GM12878 (cell line): ENCODE measurements at places on chromosomes 3 and 15.
A peak's percentile ranks its signal among the peaks of the same experiment; 100 is the strongest.

DNA sequence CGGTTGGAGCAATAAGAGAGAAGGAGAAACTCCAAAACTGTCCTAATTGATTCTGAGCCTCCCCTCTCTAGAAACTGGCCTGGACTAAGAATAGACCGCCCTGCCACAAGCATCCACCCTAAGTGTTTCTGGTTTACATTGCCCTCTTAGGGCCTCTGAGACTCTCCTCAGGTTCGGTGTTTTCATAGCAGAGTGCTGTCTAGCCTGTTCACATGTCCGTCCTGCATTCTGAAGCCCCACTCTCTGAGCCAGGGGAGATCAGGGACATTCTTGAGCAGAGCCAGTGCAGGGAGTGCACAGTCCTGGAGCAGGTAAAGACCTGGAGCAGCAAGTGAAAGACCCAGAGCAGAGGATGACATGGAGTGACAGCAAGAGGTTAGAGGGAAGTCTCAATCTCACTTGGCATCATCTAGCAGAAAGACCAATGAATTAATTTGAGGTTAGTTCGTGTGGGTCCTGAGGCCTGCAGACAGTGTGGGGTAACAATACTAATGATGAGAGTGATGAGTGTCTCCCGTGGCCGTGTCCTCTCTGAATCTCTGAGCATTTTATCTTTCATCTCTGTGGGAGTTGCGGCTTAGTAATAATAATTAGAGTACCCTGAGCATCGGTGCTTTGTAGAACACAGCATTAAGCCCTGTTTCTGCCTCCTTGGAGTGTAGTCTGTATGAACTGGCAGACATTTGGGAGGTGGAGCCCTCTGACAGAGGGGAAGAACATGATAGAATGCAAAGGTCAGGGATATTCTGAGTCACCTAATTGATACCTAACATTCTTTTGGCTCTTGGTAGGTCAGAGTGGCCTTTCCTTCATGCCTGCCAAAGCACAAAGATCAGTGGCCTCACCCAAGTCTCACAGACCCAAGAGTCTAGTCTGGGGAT, 24.6 kb downstream of the MAPKBP1 start:
- DNase-seq = no peak

DNA sequence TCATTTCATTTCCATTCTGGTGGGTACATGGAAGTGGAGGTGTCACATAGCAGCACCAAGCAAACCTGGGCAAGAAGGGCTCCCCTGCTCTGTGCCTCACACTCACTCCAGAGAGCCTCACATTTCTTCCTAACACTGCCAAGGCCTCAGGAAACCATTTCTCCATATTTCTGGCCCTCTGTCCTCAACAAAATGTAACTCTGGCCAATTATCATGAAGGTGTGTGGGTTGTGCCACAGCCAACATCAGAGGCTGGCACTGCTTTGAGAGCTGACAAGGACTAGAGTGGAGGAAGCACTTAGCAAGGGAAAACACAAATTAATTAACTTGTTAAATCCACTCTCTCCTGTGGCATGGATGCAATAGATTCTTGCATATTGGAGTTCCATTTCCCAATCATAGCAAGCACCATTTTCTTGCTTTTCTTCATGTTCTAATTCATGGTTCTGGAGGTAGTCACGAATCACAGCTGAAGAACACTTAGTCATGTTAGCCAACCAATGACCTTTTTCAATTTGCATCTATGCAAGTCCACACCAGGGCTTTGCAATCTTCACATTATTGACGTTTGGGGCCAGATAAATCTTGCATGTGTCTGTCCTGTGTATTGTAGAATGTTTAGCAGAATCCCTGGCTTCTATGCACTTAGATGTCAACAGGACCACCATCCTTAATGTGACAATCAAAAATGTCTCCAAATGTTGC, 241.1 kb downstream of the PLCL2 start:
- DNase-seq = no peak

DNA sequence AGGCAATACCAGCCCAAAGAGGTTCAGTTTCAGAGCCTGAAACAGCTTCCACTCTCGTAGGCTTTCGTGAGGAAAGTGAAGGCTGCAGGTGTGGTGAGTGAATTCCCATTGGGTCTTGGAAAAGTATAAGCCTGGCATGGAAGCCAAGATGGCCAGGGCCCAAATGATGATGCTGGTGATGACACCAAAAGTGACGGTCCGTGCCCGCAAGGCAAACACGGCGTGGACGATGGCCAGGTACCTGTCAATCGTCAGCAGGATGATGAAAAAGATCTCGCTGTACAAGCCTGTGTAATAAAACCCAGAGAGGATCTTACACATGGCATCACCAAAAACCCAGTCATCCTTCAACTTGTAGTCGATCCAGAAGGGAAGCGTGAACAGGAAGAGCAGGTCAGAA, 4.4 kb downstream of the CCR1 start:
- DNase-seq = no peak

DNA sequence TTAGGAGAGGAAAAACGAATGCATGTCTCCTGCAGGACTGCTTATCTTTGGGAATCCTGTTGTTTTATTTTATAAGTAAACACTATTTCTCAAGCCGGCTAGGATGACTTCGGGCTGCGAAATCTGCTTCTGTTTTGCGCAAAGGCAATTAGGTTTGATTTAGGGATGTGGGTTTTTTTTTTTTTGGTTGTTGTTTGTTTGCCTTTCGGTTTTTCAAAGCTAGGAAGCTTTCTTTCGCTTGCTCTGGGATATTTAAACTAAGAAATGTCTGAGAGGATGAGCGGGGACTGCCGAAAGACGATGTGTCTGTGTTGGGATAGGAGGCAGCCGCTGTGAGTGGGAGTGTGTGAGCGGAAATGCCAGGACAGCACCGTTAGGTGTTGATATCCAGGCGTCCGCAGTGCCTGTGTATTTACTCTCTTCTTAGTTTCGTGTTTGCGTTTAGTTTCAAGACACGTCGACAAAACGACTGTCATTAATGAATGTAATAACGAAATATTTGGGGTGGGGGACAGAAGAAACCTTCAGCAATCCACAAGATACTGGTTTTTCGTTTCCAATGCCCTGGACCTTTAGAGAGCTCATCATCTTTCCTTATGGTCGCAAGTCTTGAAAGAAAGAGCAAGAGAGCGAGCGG, 604 bp downstream of the ISL2 start:
- DNase-seq = no peak

GRCh38 chr3:59133311-59133710, 83.5 kb upstream of the CFAP20DC start:
- no peak for DNase-seq

- DNase-seq = no peak
These were observed 492.6 kb downstream of the LPP start for GRCh38 chr3:188646592-188646991.

GRCh38 chr3:45895686-45896468, 9.5 kb downstream of the CCR9 start:
- no peak for DNase-seq

- peak; percentile 88 for DNase-seq
These were observed 25.7 kb downstream of the LIPC start for GRCh38 chr15:58457466-58457965.

DNA sequence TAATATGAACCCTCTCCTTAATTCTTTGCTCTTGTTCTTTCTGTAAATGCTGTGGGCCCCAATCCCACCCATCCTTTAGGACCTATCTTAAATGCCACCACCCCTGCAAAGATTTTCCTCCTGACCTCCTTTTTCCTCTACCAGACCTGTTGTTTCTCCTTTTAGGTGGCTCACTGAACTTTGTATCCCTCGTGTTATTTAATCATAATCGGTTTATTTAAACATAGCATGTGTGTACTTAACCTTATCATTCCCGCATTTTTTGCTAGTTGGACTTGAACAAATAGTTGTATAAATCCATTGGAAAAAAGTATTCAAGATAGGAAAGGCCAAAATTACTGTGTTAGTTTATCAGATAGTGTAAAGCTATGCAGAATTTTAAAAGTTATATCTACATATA, 988 bp upstream of the NFKBIZ start:
- no peak for DNase-seq

DNA sequence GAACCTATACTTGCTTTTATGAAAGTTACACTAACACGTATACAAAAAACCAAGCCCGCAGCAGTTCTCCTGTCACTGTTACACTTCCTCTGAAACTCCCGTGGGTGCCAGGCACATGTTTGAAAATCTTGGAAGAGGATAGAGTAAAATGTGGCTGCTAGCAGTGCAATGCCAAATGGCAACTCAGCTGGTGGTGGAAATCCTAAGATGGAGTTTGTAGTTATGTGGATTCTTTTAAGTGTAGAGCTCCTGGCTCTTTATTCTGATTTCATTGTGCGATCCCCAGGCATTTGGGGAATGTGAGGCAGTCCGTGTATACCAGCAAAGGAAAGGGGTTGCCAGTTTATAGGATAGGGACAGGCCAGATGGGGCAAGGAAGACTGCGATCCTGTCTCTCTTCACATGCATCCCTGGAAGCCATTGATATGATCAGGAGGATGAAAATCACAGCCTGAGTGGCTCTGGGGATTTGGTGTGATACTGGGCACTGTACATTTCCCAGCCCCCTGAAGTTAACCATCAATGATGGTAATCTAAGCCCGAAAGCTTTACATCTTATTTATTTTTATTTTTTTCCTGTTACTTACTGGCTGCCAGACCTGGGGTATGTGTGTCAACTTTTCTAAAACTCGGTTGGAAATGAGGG, 1.1 kb downstream of the STAC start:
- DNase-seq = no peak

DNA sequence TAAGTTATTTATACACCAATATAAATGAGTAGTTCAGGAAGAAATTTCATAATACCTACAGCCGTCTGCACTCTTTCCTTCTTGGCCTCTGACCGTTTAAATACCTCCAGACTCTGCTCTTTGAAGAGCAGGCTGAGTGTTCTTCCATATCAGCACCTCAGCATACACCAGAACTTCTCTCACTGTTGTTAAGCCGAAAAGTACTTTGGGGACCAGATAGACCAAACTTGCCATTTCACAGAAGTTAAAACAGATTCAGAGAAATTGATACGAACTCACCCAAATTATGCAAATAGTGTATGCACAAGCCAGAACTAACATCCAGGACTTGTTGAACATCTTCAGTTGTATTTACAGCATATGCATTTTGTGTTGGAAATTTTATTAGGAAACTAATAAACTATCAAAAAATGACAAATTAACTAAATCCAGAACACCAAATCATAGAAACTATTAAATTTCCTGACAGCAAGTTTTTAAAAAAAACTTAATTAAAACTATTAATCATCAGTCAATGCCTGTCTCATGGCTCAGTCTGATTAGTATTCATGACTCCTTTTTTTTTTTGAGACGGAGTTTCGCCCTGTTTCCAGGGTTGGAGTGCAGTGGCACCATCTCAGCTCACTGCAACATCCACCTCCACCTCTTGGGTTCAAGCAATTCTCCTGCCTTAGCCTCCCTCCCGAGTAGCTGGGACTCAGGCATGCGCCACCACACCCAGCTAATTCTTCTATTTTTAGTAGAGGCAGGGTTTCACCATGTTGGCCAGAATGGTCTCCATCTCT, 24.1 kb downstream of the CGGBP1 start:
- no peak for DNase-seq

DNA sequence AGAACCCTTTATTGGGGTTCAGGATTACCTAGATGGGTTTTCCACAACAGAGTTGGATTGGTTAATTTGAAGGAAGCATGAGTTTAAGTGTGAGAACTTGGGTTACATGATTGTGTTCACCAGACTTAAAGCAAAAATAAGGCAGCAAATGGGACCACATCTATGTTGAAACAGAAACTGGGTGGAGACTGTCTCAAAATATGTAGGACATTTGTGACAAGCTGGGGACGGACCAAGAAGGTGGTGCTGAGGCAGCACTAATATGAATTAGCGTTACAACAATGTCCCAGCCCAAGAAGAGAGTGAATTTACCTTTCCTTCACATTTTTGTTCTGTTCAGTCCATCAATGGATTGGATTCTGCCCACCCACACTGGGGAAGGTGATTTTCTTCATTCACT, 866 bp upstream of the AADACL2 start:
- DNase-seq = no peak

- DNase-seq = no peak
These were observed 737.6 kb downstream of the NTRK3 start for GRCh38 chr15:87518957-87519356.

DNA sequence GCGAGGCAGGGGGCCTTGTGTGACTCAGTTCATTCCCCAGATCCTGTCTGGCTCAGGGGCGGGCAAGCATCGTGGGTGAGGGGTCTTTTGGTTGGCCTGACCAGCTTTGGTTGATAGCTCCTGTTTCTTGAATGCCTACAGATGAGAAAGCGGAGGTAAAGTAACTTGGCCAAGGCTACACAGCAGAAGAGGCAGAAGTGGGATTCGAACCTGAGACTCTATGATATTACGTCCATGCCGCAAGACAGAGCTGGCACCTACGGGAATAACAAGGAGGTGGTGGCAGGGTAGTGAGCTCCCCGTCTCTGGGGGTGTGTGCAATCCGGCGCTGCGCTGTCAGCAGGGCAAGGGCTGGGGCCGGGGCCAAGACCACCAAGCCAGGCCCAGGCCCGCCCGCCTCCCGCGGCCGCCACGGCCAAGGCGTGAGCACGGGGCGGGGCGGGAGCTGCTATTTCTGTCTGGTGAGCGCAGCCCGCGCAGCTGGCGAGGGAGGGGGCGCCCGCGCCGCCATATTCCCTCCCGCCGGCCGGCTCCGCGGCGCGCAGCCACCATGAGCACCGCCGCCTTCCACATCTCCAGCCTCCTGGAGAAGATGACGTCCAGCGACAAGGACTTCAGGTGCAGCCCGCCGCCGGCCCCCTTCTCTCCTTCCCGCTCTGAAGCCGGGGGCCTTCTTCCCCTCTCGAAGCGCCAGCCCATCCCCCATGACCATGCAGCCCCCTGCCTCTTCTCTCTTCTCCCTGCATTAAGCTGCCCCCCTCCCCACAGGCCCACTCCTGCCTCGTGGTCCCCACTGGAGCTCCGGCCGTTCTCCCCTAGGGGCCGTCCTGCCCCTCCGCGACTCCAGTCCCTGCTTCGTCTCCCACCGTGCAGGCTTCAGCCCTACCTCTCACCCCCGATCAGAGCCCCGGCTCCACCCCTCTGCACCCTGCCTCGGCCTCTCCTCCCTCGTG, at the start of gene CAND2:
TSS of gene CAND2 (plus strand) at position 510 of the 953 bp plus-strand sequence. CDS start at position 551, 41 bp downstream.
- DNase-seq = no peak

DNA sequence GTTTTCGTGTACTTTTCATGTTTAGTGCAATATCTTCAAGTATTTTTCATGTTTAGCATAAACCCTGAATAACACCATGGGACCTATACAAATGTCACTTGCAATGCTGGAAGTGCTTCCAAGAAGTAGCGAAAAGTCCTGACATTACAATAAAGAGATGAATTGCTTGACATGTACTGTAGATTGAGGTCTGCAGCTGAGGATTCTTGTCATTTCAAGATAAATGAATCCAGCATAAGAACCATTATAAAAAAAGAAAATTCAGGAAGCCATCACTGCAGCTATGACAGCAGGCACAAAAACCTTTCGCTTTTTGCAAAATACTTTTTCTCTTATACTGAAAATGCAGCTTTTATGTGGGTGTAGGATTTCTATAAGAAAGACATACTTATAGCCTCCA, 37.4 kb downstream of the IFT57 start:
- DNase-seq = no peak

GRCh38 chr15:78761891-78762385, 49.3 kb downstream of the ADAMTS7 start:
- no peak for DNase-seq

DNA sequence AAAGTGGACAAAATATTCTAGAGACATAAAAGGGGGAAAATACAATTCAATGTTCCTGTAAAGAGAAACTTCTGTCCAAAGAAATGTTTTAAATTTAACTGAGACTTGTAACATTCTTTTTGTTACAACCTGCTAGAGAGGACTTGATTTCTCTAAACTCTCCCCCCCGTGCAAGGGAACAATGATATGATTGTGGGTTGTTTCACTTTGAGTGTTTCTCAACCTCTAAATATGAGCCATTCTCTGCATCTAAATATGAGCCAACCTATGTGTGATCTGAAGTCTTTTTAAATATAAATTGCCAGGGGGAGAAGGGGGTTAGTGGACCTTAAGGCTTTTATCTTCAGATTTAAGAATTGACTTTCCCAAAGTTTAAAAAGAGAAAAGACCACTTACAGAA, 14.6 kb downstream of the ZNF860 start:
- no peak for DNase-seq
